Stimulated activated CD4-positive, alpha-beta T cell treated with anti-CD3 and anti-CD28 coated beads, Interleukin-1b, Interleukin-23, amount 100 ng/mL, for 1 hour (primary cell): ENCODE measurements at places on chromosomes 7 and 10.

DNA sequence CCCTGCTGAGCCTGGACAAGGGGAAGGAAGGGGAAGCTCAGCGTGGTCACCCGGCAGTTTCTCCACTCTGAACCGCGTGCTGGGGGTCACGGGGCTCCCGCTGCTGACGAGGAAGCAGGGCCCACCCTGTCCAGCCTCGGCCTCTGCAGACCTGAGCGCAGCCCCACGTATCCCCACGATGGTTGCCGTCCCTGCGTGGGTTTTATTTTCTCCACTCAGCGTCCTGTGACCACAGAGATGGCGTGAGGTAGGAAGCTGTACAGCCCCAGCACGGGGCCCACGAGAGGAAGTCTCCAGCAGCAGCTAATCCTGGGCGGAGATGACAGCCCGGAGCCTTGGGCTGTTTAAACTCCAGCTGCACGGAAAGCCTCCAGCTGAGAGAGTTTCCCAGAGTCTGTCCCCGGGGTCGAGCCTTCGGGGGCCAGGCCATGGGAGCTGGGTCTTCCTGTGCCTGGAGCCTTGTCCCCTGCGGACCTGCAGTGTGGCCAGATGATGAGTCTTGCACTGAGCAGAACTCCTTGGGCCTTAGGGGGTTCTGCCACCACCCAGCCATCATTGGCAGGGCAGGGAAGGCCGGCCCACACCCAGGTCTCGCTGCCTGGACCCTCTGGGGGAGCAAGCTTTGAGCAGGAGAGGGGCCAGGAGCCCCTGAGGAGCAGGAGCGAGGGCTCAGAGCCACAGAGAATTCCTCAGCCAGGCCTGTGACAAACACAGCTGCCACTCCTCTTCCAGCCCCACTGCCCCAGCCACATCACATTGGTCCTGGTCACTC lies 72.8 kb upstream of the FAM20C start:
- DNase-seq: no peak

DNA sequence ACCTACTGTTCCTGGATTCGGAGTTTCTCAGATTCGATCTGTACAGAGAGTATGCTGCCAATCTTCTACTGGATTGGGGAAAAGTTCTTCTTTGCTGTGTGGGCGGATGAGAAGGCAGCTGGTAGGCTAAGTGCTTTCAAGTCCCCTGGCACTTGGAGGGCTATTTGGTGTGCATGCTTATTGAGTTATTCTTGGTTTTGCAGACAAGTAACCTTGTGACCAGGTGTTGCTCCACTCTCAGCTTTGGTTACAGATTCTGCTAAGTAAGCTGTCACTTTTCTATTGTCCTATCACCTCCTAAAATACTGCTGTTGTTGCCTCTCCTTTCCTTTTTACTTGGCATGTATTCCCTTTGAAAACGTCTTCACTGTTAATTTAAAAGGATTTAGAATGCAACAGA lies 1375.1 kb upstream of the LRRTM3 start:
- DNase-seq: no peak

- DNase-seq: no peak
Observed at GRCh38 chr7:102992938-102993717, 80.3 kb downstream of the LRRC17 start.

- no peak for DNase-seq
Observed at GRCh38 chr10:85983051-85983450, 383.5 kb downstream of the GRID1 start.

DNA sequence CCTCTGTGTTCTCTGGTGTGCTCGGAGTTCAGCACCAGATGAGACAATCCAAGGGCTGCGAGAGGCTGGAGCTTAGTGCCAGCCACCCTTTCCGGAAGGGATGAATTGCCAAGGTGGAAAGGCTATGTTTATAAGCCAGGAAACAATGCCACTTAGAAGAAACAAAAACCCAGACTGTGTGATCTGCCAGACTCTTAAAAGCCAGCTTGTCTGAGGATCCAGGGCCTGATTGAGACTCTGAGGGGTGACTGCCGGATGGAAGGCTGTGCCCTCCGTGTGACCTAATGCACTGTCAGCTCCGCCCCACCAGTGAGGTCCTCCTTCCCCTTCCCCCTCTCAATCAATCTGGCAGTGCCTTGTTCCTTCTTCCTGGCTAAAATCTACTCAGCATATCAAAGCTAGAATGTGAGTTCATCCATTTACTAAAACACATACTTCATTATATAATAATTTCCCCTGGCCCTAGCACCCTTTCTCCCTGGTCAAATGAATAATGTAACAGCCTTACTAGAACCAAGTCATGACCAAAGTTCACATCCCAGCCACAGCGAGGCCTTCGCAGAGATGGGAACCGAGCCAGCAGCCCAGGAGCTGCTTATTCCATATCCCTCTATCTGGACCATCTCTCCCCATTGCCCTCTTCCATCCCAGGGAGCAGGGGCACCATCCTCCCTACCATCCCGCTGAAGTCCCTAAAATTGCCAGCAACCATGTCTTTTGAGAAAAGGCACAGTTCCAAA lies 25.5 kb downstream of the FAM107B start:
- no peak for DNase-seq

- no peak for DNase-seq
Observed at GRCh38 chr10:86518781-86519180, 2.8 kb downstream of the WAPL start.

GRCh38 chr10:28681291-28681763 lies 4.0 kb downstream of the BAMBI start:
- no peak for DNase-seq

- DNase-seq: peak; percentile 57
Observed at GRCh38 chr7:87933953-87934698, at the start of gene ADAM22. TSS of gene ADAM22 (plus strand) at chr7:87934251. CDS start at chr7:87934466, 215 bp downstream.

DNA sequence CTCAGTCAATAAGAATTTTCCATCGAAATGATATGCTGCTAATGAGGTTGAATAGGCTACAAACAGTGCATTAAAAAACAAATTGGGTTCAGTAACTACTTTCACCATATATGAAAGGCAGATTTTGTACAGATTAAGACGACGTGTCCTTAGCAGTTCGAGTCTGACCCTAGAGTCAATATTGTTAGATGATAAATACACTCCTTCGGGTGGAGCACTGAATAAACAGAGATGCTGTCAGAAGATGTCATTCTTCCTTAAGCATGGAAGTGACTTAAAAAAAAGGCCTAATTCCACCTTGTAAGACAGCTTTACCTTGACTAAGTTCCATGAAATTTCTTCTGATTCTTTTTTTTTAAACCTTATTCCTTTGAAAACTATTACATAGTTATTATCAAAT lies 5.8 kb upstream of the AGR2 start:
- DNase-seq: no peak

DNA sequence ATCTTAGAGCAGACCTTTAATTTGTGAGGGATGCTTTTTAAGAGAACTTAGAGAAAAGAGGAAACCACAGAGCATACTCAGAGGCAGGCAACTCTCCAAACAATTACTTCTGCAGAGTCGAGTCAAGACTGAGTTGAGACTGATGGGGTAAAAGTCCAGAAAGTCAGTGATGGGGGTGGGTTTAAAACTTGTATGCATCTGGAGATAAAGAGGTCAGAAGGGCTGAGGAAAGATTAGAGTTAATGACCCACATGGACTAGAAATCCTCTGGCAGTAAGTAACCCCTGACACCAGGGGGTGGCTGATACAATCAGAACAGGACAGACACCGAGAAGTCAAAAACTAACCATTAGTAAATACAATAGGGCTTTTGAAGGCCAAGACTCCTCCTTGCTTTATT lies 42.4 kb upstream of the SEPTIN7 start:
- DNase-seq: no peak

- DNase-seq: no peak
Observed at GRCh38 chr10:76268954-76269353, 837.5 kb downstream of the LRMDA start.

- no peak for DNase-seq
Observed at GRCh38 chr7:92360387-92360786, 86.9 kb upstream of the GATAD1 start.

DNA sequence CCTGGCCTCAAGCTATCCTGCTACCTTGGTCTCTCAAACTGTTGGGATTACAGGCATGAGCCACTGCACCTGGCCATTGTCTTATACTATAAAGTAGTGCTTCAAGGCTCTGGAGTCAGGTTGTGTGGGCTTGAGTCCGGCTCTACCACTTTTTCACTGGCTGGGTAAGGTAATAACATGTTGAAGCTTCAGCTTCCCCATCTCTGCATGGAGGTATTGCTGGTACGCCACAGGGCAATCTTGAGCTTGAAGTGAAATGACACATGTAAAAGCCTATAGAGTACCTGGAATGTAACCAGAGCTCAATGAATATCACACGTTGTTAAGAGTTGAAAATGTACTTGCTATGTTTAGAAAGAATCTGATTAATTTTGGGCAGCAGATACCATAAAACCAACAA lies 120.8 kb downstream of the POU6F2 start:
- DNase-seq: no peak

DNA sequence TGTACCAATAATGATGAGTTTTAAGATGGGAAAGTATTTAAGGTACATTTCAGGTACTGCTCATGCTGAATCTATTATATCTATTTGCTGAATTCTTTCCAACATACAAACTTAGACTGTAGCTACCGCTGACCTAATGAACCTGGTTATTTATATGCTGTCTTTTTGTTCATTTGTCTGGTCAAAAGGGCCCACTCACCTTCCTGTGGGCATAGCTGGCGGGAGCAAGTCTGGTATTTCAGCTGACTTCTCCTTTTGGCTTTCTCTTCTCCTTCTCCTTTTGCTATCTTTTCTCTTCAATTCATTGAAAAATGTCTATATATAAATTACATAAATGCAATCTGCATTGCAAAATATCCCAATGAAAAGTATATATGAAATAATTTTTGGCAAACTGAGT lies 9.5 kb downstream of the PLXDC2 start:
- no peak for DNase-seq

GRCh38 chr7:33814400-33814799 lies 90.9 kb upstream of the BMPER start:
- no peak for DNase-seq

- no peak for DNase-seq
Observed at GRCh38 chr7:92052684-92053083, 81.6 kb downstream of the CYP51A1 start.

- no peak for DNase-seq
Observed at GRCh38 chr10:25683344-25683743, 250.7 kb upstream of the MYO3A start.

DNA sequence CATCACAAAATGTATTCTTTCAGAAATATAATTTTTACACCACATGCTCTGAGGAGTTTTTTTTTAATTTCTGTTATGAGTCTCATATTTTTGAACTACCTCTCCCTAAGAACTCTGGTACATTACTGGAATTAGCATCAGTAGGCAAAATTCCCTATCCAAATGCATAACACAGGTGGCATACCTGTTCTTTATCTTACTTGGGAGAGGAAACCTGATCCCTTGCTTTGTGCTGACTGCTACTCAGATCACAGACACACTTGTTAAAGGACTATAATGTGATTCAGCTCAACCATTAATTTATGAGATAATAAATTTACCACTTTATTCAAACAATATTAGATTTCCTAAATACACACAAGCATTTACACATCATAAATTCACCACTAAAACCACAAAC lies 617.2 kb downstream of the GRM8 start:
- no peak for DNase-seq

GRCh38 chr10:17085011-17085725 lies 44.4 kb downstream of the CUBN start:
- no peak for DNase-seq

- DNase-seq: no peak
Observed at GRCh38 chr10:89524279-89524678, 11.1 kb downstream of the SLC16A12 start.

DNA sequence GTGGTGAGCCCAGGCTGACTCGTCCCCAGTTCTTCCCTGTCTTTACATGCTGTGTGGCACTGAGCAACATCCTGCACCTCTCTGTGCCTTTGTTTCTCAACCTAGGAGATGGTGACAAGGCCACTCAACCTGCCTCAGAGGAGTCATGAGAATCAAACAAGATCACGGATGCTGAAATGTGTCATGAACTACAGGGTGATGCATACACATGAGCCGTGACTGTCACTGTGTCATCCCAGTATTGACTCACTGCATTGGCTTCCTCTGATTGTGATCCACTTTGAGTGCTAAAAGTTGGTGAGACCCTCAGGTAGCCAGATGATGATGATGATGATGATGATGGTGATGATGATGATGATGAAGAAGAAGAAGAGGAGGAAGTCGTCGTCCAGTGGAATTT lies 11.5 kb downstream of the C10orf71 start:
- no peak for DNase-seq

DNA sequence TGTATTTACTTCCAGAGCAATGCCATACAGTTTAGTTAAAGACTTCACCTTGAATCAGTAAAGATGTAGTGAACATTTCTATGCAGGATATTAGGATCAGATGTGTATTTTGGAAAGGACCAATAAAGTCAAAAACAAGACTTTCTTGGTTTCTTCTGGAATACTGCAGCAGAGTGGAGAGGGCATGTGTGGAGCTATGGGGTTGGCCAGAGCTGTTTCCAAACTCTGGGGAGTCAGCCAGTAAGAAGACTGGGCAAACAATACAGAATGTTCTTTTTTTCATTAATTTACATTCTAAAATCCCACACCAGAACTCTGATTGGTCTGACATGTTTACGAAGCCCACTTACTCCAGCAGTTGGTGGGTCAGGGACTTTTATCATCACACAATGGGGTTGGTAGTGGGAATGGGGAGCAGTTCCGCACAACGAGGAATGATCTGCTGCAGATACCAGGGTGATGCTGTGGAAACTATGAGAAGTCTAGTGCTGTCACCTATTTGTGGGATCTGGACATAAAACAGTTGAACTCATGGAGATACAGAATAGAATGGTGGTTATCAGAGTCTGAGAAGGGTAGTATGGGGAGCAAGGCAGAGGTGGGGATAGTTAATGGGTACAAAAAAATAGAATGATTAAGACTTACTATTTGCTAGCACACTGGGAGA lies 267.7 kb downstream of the MALRD1 start:
- DNase-seq: no peak

- no peak for DNase-seq
Observed at GRCh38 chr7:20228654-20229053, 11.5 kb upstream of the MACC1 start.

DNA sequence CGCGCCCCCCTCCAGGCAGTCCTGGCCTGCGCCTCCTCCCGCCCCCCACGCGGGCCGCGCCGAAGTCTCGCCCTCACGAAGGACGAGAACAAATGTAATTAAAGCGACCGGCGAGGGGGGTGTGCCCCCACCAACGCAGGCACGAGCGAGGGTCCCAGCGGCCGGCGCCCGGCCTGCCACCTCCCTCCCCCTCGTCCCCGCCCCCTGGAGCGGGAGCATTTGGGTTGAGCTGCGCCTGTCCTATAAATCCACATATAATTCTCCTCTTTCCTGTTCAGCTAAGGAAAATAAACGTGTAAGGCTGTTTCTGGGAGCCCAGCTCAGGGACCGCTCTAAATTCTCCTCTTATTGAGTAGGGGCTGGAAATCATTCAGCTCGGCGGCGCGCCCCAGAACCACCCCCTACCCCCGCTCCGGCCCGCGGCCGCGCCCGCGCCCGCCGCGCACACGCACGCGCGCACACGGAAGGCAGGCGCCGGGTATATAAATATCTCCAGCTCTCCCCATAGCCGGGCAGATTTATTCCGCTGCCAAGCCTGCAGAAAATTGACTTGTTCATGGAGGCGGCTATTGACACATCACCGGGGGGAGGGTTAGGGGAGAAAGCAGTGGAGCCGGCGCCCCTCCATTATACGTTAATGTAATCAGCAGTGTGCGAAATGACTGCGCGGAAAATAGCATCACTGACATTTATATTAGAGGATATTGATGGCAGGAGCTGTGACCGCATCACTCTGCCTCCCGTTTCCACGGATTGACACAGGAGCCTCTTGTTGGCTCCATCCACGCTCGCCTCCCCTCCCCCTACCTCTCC lies 61.6 kb upstream of the BTRC start:
- no peak for DNase-seq

- no peak for DNase-seq
Observed at GRCh38 chr10:17453373-17454091, 863 bp downstream of the ST8SIA6 start.

GRCh38 chr7:106069471-106070200 lies 42.5 kb downstream of the SYPL1 start:
- no peak for DNase-seq
